ENCODE measurements at places on chromosomes 6 and 20.

- H3K36me3 ChIP-seq = peaks cover 14% of the 10 kb centered on the region
- no peak overlapping the region for H3K4me3 ChIP-seq
- DNase-seq = no peak
- H3K4me1 ChIP-seq = peaks cover 8% of the 10 kb centered on the region
These were observed 1.3 kb upstream of the NNAT start for GRCh38 chr20:37519508-37520418.

- H3K4me1 ChIP-seq = no peaks in the 10 kb centered on the region
- no peak for DNase-seq
- no peak overlapping the region for H3K27ac ChIP-seq
- no peak overlapping the region for H3K4me3 ChIP-seq
- H3K36me3 ChIP-seq = peaks cover 33% of the 10 kb centered on the region
- no peaks in the 10 kb centered on the region for H3K27me3 ChIP-seq
These were observed 32.4 kb upstream of the FBXO9 start for GRCh38 chr6:53032849-53033248.

DNA sequence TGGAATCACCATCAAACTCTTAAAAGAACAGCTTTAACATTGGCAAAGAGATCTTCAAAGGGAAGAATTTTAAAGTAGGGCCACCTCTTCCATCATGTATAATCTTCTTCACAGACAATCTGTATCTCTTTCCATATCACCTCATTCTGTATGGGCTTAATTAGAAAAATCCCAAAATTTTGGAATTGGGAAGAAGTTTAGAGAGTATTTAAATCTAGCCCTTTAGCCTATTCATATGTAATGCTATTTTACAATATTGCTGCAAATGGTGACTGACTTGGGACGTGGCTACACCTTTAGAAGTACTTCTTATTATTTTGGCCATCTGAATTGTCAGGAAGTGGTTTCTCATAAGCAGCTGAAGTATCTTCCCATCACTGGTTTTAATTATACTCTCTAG, 474.3 kb downstream of the RFPL4B start:
- no peaks in the 10 kb centered on the region for H3K4me1 ChIP-seq
- no peak for DNase-seq
- H3K36me3 ChIP-seq = no peaks in the 10 kb centered on the region
- no peaks in the 10 kb centered on the region for H3K27me3 ChIP-seq

- no peak overlapping the region for H3K4me3 ChIP-seq
- DNase-seq = no peak
- H3K36me3 ChIP-seq = no peaks in the 10 kb centered on the region
- no peak overlapping the region for H3K27ac ChIP-seq
- no peaks in the 10 kb centered on the region for H3K4me1 ChIP-seq
These were observed 553.2 kb downstream of the CD83 start for GRCh38 chr6:14670806-14671205.

DNA sequence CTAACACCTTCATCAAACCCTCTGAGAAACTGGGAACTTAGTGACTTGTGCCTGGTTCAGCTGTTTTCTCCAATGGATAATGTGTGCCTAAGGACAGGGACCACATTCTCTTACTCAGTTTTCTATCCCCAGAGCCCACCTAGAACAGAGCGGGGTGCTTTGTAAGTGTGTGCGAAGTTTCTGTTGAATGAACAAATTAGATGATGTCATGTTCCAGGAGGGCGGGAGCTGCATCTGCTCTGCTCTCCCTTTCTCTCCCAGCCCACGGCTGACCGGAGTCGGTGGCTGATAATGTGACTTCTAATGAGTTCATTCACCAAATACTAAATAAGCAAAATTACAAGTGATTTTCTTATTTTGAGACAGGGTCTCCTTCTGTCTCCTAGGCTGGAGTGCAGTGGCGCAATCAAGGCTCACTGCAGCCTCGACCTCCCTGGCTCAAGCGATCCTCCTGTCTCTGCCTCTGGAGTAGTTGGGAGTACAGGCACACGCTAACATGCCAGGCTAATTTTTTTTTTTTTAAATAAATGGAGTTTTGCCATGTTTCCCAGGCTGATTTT, 60.7 kb upstream of the FNDC1 start:
- H3K4me1 ChIP-seq = peaks cover 64% of the 10 kb centered on the region
- no peak for DNase-seq
- H3K36me3 ChIP-seq = no peaks in the 10 kb centered on the region
- no peak overlapping the region for H3K4me3 ChIP-seq

DNA sequence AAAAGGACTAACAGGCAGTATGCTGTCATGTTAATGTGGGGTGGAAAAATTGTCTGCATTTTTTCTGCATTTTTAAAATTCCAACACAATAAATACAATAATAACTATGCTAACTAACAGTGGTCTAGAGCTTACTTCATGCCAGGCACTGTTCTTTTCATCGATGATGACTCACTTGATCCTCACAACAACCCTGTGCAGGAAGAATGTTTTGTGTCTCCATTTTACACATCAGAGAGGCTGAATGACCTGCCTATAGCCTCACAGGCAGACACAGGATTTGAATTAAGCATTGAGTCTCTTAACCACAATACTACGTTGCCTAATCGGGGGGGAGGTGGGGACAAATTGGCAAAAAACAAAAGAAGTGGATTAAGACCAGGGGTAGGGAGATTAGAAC, 26.9 kb upstream of the FANCE start:
- H3K36me3 ChIP-seq = peaks cover 44% of the 10 kb centered on the region
- H3K4me1 ChIP-seq = no peaks in the 10 kb centered on the region
- DNase-seq = no peak
- no peak overlapping the region for H3K4me3 ChIP-seq
- no peaks in the 10 kb centered on the region for H3K27me3 ChIP-seq
- H3K27ac ChIP-seq = no peak overlapping the region

- H3K4me1 ChIP-seq = no peaks in the 10 kb centered on the region
- no peak overlapping the region for H3K27ac ChIP-seq
- no peak overlapping the region for H3K4me3 ChIP-seq
- no peaks in the 10 kb centered on the region for H3K36me3 ChIP-seq
These were observed 225.1 kb downstream of the BCKDHB start for GRCh38 chr6:80331522-80331921.

DNA sequence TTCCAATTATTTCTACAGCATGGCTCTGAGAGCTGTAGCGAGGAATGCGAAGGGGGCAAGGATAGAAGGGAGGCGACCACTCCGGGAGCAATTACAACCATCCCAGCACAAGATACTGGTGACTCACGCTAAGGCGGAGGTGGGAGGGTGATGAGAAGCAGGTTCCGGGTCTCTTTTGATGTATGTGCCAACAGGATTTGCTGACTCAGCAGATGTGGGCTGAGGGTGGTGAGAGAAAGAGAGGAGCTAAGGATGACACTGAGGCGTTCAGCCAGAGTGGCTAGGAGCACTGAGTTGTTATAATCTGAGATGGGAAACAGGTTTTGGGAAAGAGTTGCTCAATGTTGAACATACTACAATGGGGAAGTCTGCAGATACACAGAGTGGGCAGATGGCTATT, 9.3 kb upstream of the TXNDC5 start:
- no peaks in the 10 kb centered on the region for H3K36me3 ChIP-seq
- peaks cover 6% of the 10 kb centered on the region for H3K27me3 ChIP-seq
- H3K4me3 ChIP-seq = no peak overlapping the region
- H3K4me1 ChIP-seq = no peaks in the 10 kb centered on the region
